ENCODE measurements at places on chromosomes 4 and X.

DNA sequence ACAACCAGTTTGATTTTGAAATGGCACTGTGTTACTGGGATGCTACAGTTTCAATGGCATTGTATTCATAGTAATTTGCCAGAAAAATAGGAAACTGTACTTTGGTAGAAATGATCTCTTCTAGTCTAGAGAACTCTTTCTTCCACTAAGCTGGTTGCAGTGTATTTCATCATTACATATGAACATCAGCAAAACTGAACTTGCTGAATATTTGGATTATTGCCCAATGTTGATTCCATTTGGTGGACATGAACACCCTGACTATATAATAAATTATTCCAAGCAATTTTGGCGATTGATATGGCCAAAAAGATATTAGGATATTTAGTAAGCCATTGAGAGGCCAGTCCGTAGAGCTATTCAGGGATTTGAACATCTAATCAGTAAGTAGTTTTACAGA is 191.8 kb upstream of the CXorf66 start:
- DNase-seq, result no peak

DNA sequence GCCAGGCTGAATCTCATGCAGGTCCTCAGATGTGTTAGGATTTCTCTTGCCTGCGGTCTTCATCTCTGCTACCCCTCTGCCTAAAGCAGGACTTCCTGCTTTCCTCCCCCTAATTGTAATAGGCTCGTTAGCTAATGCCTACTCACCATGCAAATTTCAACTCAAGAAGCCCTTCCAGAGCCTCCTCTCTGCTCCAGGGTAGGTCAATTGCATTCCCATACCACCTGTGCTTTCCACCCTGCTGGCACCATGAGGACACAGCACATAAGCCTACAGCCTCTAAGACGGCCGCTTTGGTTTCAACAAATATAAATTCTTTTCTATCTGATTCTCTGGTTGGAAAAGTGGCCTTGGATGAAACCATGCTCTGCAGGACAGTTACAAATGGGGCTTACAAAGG is 93.9 kb downstream of the QDPR start:
- no peak for DNase-seq

GRCh38 chr4:171846232-171846631 is 33.0 kb downstream of the GALNTL6 start:
- no peak for DNase-seq

GRCh38 chrX:48936429-48937053 is 17.7 kb upstream of the PIM2 start:
- DNase-seq, result no peak

- DNase-seq, result no peak
Measured at GRCh38 chr4:121680571-121680970, 16.2 kb downstream of the ANXA5 start.

DNA sequence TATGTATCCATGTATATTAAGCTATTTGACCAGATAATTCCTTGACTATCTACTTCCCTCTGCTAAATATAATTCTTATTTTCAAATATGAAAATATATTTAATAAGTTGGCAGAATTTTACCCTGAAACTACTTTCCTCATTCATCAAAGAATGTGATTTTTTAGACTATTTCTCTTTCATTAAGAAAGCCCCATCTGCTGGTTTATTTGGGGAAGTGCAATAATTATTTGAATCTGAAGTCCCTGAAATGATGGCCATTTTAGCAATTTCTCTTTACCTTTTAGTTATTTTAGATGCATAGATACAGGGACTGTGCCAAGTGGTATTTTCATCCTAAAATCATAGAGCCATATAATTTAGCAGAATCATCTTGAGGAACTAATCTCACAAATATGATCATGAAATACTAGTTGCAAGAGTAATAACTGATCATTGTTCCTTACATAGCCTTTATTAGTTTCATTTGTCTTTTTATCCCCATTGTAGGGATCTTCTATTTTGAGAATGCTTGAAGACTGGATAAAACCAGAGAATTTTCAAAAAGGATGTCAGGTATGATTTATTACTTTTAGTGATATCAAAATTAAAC is 39.0 kb downstream of the ENPEP start:
- peak; percentile 59 for DNase-seq

GRCh38 chr4:16852228-16852627 is 46.2 kb downstream of the LDB2 start:
- no peak for DNase-seq

- DNase-seq, result no peak
Measured at GRCh38 chrX:88284844-88285243, 462.2 kb upstream of the CPXCR1 start.

DNA sequence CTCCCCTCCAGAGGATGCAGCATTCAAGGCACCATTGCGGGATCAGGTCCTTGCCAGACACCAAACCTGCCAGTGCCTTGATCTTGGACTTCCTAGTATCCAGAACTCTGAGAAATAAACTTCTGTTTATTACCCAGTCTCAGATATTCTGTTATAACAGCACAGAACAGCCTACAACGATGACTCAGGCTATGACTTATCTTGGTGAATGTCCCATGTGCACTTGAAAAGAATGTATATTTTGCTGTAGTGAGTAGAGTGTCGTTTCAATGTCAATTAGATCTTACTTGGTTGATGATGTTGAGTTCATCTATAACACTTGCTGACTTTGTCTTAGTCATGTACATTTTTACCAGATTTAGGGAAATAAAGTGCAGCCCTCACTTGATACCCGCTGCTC is 34.5 kb upstream of the PGRMC1 start:
- DNase-seq, result no peak

- no peak for DNase-seq
Measured at GRCh38 chr4:2587213-2587823, 50.9 kb downstream of the FAM193A start.

GRCh38 chrX:22585831-22586230 is 313.1 kb downstream of the CBLL2 start:
- DNase-seq, result no peak

GRCh38 chr4:98634061-98634460 is 24.4 kb downstream of the TSPAN5 start:
- no peak for DNase-seq

GRCh38 chrX:38205039-38205438 is 15.6 kb downstream of the SRPX start:
- no peak for DNase-seq

GRCh38 chrX:28120072-28120471 is 138.8 kb upstream of the DCAF8L1 start:
- no peak for DNase-seq

GRCh38 chrX:3407781-3408180 is 61.3 kb upstream of the MXRA5 start:
- no peak for DNase-seq

- DNase-seq, result no peak
Measured at GRCh38 chrX:39975101-39975925, 122.4 kb downstream of the BCOR start.

DNA sequence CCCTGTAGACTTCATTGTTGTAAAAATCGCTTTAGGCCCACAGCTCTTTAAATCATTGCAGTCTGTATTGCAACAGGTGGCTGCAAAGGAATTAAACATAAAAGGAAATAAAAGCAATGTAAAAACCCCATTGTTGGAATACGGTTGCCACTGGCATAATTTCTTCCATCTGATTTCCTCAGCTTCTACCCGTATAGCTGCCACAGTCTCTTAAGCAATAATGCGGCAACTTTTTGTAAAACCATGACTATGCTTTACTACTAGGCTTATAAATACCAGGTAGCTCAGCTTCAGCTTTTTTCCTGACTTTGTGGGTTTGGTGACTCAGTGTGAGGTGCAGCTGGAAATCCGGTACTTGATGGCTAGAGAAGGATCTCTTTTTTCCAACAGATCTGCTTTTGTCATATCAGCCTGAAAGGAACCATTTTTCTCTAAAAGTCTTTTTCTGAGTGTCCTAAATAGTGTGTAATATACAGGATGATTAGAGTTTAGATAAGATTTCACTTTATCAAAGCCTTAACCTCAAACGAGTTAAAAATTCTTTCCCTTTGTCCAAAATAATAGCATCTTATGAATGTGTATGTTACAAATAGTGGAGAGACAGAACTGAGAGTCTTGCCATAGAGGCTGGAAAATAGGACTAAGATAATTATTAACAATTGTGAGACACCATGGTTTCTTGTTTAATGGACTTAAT is 268.0 kb downstream of the ADGRL3 start:
- no peak for DNase-seq

- DNase-seq, result no peak
Measured at GRCh38 chr4:138062929-138063328, 179.2 kb downstream of the SLC7A11 start.

DNA sequence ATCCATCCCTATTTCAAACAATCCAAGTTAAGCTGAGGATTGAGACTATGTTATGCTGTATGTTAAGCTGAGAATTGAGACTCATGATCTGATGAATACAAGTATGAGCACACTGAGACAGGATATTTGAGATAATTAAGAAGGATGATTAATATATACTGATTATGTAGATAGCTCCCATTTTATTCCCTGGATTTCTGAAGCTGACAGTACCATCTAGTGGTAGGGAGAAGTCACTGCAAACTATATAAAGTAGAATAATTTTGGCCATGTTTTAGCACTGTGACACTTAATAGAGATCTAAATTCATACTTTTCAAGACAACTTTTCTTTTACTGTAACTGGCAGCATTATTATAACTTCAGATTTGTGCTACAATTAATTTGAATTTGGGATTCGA is 63.8 kb upstream of the HPRT1 start:
- peak; percentile 17 for DNase-seq

DNA sequence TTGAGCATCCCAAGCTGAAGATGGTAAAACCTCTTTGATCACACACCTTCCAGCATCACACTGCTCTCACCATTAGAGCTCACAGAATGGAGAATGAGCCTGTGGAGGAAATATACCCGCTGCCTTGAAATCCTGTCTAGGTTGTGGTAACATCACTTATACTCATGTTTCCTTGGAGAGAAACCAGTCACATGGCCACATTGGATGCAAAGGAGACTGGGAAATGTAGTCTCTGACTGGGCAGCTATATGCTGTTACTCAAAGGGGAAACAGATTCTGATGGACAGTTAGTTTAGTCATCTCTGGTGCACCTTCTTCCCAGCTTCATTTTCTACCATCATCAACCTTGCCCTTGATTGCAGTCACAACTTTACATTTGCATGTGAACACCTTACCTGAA is 286.3 kb downstream of the ANKRD50 start:
- no peak for DNase-seq
